ENCODE measurements at places on chromosomes 5 and 9.

- DNase-seq: no peak
These were observed 220.5 kb downstream of the SH3GL2 start for GRCh38 chr9:17799369-17799768.

DNA sequence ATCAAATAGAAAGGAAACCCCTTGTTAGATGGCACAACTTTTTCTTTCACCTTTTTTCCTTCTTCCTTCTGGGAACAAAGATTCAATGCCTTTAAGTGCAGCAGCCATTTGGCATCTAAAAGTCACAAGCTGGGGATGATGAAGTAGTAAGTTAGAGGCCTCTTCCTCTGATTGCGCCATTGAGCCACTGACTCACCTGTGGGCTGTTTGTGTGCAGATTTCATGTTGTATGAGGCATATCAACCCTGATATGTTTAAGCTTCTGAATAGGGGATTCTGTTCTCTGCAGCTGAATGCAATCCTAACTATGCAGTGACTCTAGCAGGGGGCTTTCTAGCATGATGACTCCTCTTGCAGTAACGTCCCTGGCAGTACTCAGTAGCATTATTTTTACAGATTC lies 599.9 kb downstream of the CSNK1G3 start:
- DNase-seq: no peak

- DNase-seq: no peak
These were observed 238.1 kb downstream of the GAS1 start for GRCh38 chr9:86708918-86709835.

DNA sequence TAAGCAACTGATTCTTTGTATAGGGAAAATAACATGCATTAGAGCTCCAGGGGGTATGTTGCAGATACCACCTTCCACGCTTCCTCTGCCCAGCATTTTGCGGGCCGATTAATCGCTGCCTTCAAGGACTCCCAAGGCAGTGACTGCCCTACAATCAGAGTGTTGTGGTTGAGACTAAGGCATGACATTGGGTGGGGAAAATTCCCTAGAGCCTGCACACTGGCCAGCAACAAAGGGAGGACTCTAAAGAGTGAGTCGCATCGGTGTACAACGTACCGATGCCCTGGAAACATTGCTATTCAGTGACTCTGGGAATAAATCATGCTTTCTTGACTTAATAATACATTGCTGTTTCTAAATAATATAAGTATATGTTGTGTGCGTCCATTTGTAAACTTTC lies 119.7 kb downstream of the ZNF462 start:
- DNase-seq: no peak

- DNase-seq: no peak
These were observed 22.0 kb downstream of the ROR2 start for GRCh38 chr9:91927922-91928510.

DNA sequence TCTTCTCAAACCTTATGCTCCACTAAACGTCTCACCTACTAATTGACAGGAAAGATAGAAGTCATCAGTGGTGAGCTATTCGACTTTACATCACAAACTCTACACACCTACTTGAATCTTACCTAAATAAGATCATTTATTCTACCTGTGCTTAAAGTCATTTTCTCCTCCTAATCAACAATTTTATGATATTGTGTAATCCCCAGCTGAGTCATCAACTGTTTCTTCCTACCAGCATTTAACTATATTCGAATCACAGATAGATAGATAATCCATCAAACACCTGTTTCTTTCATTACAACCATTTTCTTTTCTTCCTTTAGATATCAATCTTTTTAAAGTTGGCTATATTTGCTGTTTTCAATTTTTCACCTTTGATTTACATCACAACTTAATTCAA lies 181.5 kb downstream of the LPAR1 start:
- no peak for DNase-seq

- DNase-seq: no peak
These were observed 363.9 kb upstream of the SEMA6A start for GRCh38 chr5:116938488-116938887.

DNA sequence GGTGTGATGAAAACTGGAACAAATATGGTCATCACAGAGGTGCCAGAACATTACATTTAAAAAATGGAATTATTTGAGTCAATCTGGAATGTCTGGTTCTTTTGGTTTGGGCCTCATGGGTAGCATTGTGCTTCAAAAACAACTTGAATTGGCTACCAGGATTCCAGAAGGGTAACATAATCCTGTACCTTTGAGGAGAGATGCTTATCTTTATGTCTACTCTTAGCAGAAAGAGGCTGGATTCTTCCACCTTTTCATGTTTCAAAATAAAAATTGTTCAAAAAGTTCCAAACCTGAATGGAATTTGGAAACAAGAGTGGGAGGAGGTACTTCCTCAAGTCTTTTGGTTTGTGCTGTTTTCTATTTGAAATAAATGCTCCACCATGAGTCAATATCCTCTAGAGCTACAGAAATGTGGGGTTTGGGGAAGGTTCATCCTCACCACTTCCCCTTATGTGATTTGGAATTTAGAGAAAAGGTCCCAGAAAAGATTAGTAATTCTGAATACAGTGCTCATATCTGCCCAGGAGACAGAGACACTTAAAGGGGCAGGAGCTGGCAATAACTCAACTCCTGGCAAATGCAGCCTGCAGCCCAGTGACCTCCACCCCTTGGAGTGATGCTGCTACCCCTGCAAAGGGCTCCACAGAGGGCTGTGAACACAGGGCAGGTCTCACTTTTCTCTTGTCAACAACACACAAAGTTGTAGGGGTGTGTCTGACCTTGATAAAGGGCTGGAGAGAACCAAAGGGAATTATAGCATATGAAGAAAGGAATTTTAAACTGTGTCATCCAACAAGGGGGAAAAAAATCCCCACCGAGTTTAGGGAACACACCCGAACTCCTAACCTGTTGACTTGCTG lies 272.8 kb downstream of the CWC27 start:
- DNase-seq: no peak

GRCh38 chr5:102312586-102313370 lies 16.7 kb upstream of the SLCO4C1 start:
- no peak for DNase-seq

GRCh38 chr5:53126521-53126920 lies 17.0 kb upstream of the MOCS2 start:
- no peak for DNase-seq

DNA sequence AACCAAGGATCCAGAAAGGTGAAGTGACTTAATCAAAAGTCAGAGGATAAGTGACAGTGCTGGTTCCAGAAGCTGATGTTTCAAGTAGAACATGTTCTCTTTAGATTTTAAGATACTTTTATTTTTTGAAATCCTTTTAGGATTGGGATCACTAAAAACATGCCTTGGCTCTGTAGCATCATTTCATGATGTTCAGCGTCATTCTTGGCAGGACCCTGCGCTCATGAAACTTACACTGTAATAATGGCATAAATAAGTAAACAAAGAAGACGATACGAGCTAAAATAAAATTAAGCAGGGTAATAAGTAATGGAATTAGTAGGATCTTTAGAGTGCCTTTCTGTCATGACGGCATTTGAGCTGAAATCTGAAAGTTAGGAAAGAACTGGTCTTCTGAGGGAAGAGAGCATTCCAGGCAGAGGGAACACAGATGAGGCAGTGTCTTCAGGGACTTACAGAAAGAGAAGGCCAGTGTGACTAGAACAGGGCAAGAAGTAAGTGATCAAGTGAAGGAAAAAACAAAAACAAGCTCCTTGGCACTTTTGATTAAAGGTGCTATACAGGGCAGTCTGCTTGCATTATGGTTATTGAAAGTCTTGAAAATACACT lies 19.9 kb downstream of the CTNNA1 start:
- DNase-seq: no peak

DNA sequence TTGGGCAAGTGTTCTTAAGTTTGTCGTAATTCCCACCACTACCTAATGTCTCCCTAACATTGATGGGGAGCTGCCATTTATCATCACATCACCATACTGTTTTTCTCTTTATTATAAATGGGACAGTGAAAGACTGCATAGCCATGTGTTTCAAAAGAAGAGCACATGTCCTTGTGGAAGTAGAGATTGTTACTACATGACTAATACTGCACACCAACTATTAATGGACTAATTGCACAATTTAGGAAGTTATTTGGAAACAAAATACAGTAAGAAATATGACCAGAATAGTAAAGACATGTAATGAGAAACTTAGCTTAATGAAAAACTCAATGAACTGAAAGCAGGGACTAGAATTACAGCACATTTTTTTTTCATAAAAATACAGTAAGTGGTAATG lies 12.0 kb upstream of the ELOVL7 start:
- no peak for DNase-seq

- DNase-seq: no peak
These were observed 5.1 kb downstream of the SEMA5A start for GRCh38 chr5:9540791-9541190.

DNA sequence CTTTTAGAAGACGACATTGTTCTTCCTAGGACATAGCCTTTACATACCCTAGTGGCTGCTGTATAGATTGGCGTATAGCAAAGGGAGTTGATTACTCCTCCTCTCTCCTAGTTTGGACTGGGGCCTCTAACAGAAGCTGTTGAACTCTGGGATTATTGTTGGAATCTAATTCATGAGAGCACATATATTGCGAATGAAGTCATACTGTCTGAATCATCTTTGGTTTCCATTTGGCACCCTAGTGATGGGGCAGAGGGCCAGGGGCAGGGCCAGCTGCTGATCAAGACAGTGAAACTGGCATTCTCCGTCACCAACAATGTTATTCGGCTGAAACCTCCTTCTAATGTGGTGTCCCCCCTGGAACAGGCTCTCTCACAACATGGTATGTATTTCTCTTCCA lies 40.3 kb downstream of the NUP188 start:
- DNase-seq: no peak

DNA sequence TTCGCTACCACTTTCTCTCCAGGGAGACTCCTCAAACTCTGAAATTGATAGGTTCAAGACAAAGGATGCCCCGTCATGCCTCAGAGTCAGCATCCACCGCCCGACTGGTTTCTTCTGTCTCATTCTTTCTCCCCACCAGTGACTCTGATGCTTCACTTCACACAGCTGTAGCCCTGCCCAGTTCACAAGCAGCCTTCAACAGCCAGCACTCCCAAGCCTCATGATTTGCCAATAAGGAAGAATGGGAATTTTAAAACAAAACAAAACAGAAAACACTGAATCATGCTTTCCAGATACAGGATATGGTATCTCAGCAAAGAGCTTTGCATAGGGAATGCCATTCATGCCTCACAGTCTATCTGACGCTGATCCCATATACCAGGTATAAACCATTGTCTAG lies 371.2 kb upstream of the RORB start:
- no peak for DNase-seq

- DNase-seq: no peak
These were observed 110.6 kb downstream of the EBF1 start for GRCh38 chr5:158988987-158989730.

DNA sequence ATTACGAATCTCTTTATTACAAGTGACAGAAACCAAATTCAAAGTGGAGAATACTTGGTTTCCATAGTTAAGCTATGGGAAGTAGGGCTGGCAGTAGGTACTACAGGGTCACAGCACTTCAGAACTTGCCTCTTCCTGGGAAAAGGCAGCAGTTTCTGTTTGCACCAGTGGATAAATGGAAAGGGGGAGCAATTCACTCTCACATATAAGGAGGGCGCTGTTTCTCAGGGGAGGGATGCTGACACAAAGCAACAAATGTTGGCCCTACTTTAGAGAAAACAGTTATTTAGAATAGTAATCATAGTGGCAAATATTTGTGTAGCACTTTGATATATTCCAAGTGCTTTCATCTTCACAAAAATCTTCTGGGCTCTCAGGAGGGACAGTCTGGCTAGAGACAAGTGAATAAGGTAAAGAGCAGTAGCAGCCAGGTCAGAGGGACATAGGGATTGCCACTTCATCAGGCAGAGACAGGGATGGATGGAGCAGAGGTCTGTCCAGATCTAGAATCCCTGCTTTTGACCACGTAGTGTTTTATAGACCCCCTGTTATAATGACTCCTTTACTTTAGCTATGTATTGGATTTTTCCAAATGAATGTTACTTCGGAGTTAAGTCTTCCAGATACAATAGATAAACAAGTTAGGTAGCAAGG lies 554.8 kb upstream of the SGCD start:
- DNase-seq: no peak

DNA sequence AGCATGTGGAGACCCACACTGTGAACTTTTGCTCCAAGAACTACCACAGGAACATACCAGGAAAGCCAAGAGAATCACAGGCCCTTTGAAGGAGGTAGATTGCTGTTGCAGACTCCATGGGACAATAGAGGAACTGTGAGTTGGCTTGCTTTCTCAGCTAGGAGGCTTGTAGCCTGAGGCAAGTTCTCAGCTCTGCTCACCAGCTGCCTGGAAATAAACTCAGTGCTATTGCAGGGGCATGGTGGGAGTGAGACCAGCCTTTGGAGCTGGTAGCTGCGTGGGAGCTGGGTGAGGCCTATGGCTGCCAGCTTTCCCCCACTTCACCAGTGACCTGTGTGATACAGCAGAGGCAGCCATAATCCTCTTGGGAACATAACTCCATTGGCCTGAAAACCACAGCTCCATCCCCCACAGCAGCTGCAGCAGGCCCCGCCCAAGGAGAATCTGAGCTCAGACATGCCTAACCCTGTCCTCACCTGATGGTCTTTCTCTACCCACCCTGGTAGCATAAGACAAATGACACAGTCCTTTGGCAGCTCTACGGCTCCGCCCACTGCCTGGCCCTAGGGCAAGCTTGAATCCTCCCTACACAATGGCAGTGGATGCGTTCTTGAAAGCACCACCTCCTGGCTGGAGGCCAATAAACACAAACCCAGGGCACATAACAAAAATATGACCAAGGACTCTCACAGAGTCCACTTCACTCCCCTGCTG lies 389.5 kb downstream of the KIF4B start:
- DNase-seq: no peak

GRCh38 chr5:159972538-159973362 lies 36.2 kb upstream of the TTC1 start:
- no peak for DNase-seq

DNA sequence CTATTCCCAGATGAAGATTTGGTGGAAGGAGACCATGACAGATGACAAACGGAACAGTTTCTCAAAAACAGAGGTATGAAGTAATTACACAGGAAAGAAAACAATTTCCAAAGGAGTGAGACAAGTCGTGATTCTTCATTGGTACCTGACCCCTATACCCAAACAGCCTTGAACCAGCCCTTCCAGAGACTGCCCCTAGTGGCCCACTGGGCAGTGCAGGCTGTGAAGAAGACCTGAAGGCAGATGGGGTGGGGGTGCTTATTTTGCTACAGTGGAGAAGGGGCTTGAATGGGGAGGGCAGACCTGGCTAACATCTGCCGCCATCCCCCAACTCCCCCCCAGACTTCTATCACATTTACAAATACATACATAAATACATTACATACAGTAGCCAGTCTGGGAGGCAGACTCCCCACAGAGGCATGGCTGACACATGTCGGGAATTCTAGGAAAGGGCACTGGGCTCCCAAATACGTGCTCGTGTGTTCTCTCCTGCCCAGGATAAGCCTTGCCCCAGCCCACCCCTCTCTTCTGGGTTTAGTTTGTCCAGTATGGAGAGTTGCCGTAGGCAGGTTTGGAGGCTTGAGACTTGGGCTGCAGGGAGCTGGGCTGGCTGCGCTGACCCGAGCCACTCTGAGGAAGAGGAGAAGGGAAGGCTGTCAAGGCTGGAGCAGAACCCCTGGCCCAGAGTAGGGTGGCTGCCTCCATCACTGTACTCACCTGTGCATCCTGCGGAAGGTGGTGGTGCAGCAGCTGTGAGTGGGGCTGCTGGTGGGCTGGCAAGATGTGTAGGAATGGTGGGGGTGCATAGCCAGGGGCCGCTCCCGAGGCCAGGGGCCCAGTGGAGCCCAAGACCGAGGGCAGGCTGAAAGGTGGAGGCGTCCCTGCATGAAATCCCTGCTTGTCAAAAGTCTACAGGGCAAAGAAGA lies 105.3 kb downstream of the UBE2R2 start:
- DNase-seq: no peak

Data from stimulated activated CD4-positive, alpha-beta T cell treated with anti-CD3 and anti-CD28 coated beads, Interleukin-1b, Interleukin-23, amount 100 ng/mL, for 1 hour (primary cell).